ENCODE measurements at places on chromosomes 2 and 18.

GRCh38 chr2:238570926-238571325, 144.2 kb downstream of the ASB1 start:
- no peak for DNase-seq

DNA sequence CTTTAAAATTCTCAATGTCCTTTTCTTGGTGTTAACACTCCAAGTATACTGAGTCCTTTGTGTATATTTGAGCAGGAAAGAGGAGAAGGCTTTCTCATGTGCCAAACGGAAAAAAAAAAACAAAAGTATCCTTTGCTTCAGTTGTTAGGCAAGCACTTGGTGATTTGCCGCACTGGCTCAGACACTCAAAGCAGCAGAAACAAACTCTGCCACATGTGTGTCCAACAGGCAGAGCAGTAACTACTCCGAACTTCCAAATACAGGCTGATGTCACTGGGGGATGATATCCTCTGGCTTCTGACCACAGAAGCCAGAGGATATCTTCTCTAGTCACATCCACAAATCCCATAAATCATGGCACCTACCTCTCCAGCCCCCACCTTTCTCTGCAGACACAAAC, 108.0 kb upstream of the SALL3 start:
- no peak for DNase-seq

DNA sequence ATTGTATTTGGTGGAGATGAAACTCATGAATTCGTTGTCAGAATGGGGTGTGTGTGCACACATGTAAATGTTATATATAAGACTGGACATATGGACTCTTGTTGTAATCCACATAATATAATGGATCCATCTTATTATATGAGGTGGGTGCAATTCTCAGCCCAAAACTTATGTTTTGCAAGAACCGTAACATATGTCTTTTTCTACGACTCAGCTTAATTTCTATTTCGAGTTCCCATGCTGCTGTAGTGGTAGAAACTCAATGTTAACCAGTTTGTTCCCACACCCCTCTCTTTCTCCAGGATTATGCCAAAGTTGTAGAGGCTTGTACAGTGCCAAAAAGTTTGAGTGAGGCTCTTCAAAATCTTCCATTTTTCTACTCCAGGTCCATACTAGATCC, 112.5 kb upstream of the SPOPL start:
- no peak for DNase-seq

DNA sequence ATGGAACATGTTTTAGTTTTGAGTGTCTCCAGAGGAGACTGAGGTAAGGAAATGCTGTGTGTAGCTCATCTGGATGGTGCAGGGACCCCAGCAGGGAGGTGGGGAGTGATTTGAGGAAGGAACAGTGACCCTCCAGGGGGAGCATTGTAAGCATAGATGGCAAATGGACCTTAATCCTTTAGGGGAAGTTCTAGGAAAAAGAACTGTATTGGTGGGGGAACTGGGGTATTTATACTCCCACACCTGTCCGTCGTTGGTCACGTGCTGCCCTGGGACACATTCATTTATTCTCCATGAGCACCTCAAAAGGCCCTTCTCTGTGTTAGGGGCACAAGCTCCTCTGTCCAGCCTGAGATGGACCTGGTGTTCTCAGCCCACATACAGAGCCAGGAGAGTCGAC, 233.9 kb upstream of the HDAC4 start:
- no peak for DNase-seq

DNA sequence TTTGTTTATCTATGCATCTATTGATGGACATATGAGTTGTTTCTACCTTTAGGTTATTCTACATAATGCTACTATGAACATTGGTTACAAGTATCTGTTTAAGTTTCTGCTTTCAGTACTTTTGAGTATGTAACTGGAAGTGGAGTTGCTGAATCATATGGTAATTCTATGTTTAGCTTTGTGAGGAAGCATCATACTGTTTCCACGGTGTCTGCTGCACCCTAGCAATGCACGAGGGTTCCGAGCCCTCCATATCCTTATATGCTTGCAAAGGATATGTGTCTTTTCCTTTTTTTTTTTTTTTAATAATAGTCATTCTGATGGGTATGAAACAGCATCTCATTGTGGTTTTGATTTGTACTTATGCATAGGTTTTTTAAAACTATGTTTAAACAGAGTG, 83.7 kb downstream of the FMNL2 start:
- DNase-seq, result no peak
